ENCODE measurements at places on chromosomes 12 and 14.

DNA sequence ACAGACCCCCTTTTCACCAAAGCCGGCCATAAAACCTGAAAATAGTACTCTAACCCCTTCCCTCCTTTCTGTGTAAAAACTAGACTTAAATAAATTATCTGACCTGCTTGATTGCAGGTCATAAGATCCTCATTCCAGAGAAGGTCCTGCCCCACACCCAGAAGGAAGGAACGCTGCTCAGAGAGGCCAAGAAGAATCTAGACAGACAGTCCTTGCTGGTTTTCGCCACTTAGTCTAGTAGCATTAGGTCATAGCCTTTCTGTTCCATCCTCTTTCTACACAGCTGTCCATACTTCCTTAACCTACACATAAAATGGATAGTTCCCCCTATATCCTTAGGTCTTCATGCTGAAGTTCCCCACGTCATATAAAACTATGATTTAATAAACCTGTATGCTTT lies 83.7 kb upstream of the IGF1 start:
- DNase-seq = no peak

GRCh38 chr14:44613061-44613712 lies 106.1 kb upstream of the FSCB start:
- DNase-seq = no peak

GRCh38 chr12:103841690-103842584 lies 903 bp upstream of the NT5DC3 start:
- peak; percentile 99 for DNase-seq

DNA sequence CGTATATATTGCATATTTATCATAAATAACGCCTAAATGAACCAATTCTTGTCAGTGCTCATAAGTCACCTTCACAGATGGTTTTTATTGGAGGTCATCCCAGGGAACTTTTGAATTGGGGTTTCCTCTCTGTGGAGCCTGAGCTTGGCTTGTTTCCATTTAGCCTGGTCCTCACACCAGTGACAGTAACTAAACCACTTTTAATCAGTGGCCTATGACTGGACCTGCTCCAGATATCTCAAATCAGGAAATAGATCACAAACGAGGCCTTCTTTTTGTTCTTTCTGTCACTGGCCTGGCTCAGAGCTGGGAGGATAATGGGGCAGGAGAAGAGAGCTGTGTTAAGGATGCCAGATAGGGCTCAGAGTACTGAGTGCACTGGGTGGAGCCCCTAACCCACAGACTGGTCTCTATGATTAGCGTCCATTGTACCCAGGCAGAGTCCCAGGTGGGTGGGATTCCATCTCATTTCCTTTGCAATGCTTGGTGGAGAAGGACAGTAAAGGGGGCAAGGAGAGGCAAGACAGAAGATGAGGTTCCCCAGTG lies 92.4 kb downstream of the NUAK1 start:
- DNase-seq = no peak

DNA sequence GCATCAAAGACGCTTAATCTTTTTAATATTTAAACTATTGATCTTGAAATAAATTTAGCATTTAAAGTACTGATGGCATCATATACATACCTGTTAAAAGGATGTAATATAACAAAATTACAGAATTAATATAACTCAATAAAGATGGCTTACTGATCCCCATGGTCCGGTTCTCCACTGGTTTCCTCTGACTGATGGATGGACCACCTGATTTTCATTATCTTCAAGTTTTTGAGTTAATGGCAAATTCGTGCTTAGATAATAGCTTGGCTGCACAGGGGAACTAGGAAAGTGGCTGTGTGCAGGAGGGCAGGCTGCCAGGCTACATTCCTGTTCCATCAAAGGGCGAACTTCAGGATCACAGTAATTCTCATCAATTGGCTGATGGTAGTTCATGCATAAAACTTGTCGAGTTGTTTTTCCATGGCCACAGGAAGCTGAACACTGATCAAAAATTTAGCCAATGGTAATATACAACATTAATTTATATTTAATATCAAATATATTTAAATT lies 123.9 kb downstream of the ADAMTS20 start:
- no peak for DNase-seq

DNA sequence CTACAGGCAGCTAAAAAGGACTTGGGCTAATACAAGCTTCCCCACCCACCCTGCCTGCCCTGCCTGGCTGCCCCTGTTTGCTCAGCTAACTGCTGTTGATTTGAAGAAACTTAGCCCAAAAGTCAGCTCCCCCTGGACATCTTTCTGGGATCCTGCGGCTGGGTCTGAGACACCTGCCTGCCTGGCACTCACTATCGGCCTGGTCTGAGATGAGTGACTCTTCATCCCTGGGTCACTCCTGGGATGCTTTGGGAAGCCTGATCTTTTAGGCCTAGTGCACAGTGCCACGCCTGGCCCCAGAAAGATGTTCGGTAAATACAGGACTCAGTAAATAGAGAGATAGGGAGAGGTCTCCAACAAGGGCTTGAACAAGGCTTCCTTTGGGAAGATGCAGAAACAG lies 211.3 kb upstream of the DIO3 start:
- no peak for DNase-seq

- DNase-seq = no peak
Observed at GRCh38 chr12:31021809-31022494, 51.7 kb upstream of the DDX11 start.

- peak; percentile 87 for DNase-seq
Observed at GRCh38 chr12:111584959-111585358, 14.2 kb downstream of the ATXN2 start.

GRCh38 chr12:47190271-47190750 lies 110.6 kb upstream of the AMIGO2 start:
- peak; percentile 67 for DNase-seq

DNA sequence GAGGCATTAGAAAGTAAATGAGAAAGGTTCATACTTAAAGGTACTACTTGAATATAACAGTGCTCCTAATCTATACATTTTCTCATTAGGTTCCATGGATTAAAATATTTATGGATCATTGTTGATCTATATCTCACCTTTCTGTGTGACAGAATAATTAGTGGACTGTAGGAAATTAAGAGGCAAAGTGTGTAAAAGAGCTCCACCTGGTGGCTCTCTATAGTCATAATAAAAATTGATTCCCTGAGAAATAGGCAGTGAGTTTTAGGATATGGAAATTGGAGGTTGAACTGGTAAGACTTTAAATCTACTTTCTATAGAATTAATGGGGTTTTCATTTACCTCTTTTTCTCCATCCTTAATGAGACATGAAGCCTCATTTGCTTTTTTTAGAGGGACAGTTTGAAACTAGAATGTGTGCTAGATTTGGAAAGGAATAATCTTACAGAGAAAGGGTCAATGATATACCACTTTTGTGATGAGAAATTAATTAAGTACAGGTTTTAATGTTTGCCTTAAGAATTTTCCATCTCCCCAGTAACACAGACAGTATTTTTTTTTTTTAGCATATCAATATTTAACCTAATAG lies 11.8 kb upstream of the DERA start:
- peak; percentile 54 for DNase-seq
